Right cardiac atrium (tissue), 5 donors: ENCODE measurements at places on chromosomes 1 and 21. TPM values are rescaled to one million over a fixed set of nuclear protein-coding genes. Genes with fewer than 3 reads are reported as not detected.

CORT gene
- polyA plus RNA-seq, result 0.16 TPM

RGS1 gene
- 5.5 TPM for polyA plus RNA-seq

CLCA4 gene
- 0.07 TPM for polyA plus RNA-seq

SPRR4 gene
- not detected for polyA plus RNA-seq

GBP6 gene
- 0.05 TPM for polyA plus RNA-seq

ANXA9 gene
- polyA plus RNA-seq, result 0.23 TPM

OLFML3 gene
- polyA plus RNA-seq, result 27.5 TPM

ZMYM1 gene
- 2.6 TPM for polyA plus RNA-seq

GJA8 gene
- not detected for polyA plus RNA-seq

NBPF6 gene
- not detected for polyA plus RNA-seq

IL20 gene
- not detected for polyA plus RNA-seq

CDK18 gene
- polyA plus RNA-seq, result 150 TPM

BARHL2 gene
- not detected for polyA plus RNA-seq

SLC5A3 gene
- polyA plus RNA-seq, result 2.2 TPM

KCNJ15 gene
- 0.18 TPM for polyA plus RNA-seq

C4BPB gene
- polyA plus RNA-seq, result 0.05 TPM
